ENCODE measurements at places on chromosomes 11 and 22.

- DNase-seq, result no peak
These were observed 77.3 kb upstream of the NECTIN1 start for GRCh38 chr11:119806064-119806915.

DNA sequence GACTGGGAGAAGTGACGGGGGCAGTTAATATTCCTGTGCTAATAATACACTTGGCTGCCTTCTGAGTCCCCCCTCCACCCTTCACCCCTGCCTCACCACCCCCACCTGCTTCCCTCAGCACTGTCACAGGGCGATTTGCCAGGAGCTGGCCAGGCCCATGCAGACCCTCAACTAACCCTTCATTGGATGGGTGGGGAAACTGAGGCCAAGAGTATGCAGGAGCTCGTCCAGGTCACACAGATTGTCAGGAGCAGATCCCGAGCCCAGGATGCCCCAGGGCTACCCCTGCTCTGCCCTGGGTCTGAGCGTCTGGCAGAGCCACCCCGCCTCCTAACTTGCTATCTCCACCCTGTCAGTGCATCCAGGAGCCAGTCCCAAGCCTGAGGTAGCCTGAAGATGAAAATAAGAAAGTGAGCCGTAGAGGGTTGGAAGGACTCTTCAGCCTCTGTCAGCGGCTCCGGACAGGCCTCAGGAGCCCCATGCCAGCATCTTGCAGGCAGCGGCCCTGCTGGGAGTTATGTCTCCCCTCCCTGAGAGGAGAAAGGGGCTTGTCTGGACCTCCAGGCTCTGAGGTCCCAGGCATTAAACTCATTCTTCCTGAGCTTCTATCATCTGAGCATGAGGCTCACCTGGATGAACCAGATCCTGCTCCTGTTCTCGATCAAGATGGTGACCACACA, 6.2 kb downstream of the TPBGL start:
- no peak for DNase-seq

GRCh38 chr22:29702931-29703501, 16.8 kb upstream of the CABP7 start:
- no peak for DNase-seq

DNA sequence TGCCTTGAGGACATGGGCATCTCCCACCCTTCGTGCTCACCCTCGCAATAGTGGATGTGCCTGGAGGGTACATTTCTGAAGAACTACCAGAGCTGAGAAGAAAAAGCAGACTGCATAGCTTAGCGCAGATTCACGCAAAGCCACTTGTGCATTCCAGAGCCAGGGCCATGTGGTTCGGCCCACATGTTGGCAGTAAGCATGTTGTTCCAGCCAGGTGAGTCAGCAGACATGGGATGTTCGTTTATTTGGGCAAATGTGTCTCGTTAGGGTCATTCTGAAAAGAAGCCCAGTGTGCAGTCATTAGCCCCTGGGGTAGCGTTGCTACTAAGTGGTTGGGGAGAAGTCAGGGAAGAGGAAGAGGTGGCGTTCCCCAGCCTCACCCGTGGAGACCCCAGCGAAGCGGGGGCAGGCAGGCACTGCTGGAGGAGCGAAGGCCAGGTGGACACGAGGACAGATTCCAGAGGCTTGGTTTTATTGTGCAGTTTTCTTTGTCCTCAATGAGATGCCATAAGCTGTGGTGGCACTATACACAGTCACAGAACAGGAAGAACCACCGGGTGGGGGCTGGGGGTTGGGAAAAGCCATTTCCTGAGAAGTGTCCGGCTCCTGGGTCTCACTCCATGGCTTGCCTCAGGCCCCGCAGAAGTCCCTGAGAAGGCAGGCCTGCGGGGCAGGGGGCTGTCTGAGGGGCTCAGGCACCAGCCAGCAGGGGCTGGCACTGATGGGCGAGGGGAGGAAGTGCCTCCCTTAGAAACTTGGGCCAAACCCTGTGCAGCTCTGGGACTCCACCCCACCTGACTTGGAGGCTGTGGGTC, 5.0 kb downstream of the THY1 start:
- no peak for DNase-seq

DNA sequence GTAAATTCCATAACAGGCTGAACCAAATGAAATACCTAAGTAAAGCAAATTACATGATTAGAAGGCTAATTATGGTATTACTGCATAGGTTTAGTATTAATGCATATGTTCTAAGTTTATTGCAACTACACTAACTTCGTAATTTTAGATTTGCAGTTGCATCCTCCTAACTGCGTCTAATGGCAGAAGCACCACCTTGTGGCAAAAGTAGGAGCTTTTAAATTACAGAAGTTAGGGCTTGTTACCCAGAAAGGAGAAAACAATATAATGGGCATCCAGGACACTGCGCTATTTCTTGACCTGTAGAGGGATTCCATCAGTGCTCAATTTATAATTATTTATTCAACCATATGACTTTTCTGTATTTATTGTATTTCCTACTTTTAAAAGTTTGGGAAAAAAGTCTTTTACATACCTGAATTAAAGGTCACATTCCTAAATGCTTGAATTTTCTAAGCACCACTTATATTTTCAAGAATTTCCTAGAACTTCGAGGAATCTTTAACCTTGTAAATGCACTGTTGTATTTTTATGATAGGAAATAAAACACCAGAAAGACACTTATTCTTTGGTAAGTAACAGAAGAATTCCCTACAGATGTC, 16.3 kb upstream of the GPR83 start:
- DNase-seq, result no peak

DNA sequence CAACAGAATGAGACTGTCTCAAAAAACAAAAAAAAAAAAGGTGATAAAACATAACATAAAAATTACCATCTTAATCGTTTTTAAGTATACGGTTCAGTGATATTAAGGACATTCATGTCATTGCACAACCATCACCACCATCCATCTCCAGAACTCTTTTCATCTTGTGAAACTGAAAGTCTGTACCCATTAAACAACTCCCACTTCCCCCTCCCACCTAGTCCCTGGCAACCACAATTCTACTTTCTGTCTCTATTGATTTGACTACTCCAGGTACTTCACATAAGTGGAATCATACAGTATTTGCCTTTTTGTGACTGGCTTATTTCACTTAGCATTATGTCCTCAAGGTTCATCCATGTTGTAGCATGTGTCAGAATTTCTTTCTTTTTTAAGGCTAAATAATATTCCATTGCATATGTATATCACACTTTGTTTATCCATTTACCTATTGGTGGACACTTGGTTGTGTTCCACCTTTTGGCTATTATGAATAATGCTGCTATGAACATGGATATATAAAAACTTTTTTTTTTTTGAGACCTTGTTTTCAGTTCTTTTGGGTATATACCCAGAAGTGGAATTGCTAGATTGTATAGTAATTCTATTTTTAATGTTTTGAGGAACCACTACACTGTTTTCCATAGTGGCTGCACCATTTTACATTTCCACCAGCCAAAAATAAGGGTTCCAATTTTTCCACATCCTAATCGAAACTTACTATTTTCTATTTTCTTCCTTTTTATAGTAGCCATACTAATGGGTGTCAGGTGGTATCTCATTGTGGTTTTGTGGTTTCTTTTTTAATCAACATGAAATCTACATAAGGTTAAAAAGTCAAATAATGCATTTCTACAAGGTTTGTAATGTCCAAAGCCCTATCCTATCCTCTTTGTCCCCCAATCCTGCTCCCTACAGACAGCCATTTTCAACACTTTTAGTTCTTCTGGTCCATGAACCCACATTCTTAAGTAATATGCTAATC, 23.4 kb upstream of the PIK3C2A start:
- DNase-seq, result no peak

DNA sequence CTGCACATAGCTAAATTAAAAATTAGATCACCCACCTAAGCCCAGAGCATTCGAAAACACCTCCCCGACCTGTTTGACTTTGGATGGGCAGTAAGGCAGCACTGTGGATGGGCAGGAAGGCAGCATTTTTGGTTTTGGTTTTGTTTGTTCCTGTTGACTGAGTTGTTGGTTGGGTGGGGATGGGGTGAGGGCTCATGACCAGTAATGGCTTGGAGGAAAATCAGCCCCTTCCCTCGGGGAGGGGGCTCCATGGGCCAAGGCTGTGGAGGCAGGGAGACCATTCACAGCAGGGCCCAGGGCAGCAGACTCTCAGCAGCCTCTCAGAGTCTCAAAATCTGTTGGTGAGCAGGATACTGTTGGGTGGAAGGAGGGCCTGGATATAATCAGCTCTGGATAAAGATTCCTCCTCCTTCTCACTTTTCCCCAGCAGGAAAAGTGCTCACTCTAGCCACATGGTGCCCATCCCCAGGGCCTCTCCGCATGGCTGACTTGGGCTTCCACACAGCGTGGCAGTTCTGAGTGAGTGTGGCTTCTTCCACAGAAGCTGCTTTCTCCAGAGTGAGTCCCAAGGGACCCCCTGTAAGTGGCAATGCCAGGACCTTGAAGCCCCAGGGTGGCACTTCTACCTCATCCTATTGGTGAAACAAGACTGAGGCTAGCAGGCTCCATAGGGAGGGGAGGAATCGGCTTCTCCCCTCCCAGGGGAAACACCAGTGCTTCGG, 1491.2 kb downstream of the BRD1 start:
- DNase-seq, result no peak

GRCh38 chr11:38517991-38518390, 1920.0 kb upstream of the RAG2 start:
- DNase-seq, result no peak

- no peak for DNase-seq
These were observed 19.1 kb downstream of the MUC6 start for GRCh38 chr11:1017269-1018005.

DNA sequence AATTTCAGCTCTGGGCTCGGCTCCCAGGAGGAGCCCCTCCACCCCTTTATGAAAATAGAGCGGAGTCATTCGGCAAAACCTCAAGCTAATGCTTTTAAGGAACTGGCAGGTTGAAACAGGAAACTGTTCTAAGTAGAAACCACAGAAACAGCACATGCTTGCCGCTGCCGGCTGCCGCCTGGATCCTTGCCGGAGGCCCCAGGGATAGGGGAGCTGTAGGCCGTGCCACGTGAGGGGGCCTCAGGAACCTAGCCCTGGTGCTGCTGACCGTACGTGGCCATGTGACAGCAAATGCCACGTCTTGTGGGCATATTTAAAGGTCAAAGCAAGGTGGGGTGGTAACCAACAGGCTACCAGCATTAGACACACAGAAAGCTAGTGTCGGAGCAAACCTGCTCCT, 77.9 kb upstream of the TIMP3 start:
- peak; percentile 4 for DNase-seq

DNA sequence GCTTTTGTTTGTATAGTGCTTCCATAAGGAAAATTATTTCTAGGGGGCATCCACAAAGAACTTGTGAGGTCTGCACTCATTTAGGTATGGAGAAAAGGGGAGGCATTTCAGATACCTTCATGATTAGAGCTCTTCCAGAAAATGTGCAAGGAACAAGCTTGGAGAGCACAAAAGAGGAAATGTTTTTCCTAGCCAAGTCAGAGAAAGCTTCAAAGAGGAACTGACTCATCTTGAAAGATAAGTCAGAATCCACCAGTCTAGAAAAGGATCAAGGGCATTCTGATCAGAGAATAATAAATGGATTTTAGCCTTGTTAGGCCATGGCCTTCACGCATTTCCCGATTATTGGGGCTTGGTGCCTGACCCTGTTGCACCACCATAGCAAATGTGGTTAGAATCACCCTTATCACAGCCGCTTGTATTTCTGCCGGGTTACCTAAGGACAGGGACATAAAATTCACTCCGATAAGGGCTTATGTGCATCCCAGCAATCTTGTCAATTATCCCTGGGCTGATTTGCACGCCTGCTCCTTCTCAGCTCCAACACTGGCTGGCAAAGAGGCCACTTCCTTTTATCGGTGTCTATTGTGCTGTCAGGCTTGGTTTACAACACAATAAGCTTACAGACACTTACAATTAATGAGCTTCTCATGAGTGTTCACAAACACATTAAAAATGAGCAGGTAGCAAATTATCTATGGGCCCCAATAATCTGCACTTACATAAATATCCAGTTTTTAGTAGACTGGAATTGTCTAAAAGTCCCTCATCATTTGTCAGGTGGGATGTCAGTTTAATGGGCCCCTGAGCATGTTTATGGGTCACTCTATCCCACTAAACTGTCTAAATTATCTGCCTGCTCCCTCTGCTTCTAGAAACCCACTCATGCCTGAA, 613.5 kb downstream of the SOX6 start:
- no peak for DNase-seq

GRCh38 chr22:36197065-36197440, 4.6 kb downstream of the APOL4 start:
- DNase-seq, result no peak

DNA sequence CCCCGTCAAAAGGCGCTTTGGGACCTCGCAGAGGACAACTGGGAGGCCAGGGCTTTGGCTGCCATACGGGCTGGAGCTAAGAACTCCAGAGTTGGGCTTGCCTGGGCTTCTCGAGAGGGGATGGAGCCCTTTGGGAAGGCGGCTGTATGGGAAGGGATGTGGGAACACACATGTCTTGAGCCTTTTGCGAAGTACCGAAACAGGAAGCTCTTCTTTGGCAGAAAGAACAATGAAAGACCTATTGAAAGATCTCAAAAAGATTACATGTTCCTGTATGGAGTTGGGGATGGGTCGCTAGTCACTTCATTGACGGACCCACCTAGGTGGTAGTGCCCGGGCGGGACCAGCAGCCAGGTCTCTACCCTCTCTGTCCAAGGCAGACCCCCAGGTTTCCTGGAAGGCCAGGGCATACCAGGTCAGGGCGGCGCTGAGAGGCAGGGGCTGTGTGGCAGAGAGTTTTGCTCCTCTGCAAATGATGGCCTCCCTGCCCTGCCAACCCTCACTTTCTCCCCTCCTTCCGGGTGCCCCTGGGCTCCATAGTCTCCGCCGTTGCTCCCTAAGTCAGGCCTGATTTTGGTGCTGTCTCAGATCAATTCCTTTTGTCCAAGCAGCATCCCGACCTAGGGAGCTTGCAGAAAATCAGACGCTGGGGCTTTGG, 1.0 kb downstream of the ST14 start:
- no peak for DNase-seq

GRCh38 chr11:12240677-12241076, 130.3 kb downstream of the MICAL2 start:
- no peak for DNase-seq

DNA sequence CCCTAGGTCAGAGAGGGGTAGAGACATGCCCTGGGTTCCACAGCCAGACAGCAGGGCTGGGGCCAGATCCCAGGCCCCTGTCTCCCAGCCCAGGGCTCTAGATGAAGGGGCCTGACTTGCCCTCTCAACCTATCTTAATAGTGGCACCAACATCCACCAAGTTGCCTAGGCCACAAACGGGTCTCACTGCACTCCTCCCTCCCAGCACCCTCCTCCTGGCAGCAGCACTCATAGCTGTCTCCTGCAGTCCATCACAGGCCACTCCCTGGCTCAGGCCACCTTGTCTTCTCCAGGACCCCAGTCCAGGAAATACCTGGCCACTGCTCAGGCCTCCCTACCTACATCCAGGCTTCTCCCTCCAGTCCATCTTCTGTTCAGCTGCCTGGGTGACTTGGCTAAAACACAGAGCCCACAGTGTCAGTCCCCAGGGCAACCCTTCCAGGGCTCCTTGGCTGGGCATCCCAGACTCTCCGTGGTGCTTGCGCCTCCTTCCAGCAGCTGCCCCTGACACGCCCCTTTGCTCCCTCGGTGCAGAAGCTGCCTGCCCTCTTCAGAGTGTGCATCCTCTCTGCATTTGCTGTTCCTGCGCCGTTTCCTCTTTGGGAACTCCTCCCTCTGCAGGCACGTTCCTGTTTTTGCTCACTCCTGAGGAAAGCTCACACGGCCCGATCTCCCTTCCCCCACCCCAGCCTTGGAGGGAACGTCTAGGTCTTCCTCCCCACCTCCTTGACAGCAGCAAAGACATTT, 40.5 kb downstream of the LRRC32 start:
- no peak for DNase-seq

GRCh38 chr22:40450616-40451015, 80.2 kb downstream of the SGSM3 start:
- DNase-seq, result no peak

All from activated CD4-positive, alpha-beta T cell treated with anti-CD3 and anti-CD28 coated beads, Interleukin-2, amount 50 U/mL, for 1 hour (primary cell).